Mesothelial cell of epicardium (in vitro differentiated cells): ENCODE measurements at places on chromosomes 3 and 15.

- peaks cover 20% of the 10 kb centered on the region for H3K36me3 ChIP-seq
- H3K4me1 ChIP-seq = peaks cover 15% of the 10 kb centered on the region
- no peak for DNase-seq
- H3K27me3 ChIP-seq = no peaks in the 10 kb centered on the region
These were observed 151.9 kb upstream of the ARL6 start for GRCh38 chr3:97612632-97613031.

DNA sequence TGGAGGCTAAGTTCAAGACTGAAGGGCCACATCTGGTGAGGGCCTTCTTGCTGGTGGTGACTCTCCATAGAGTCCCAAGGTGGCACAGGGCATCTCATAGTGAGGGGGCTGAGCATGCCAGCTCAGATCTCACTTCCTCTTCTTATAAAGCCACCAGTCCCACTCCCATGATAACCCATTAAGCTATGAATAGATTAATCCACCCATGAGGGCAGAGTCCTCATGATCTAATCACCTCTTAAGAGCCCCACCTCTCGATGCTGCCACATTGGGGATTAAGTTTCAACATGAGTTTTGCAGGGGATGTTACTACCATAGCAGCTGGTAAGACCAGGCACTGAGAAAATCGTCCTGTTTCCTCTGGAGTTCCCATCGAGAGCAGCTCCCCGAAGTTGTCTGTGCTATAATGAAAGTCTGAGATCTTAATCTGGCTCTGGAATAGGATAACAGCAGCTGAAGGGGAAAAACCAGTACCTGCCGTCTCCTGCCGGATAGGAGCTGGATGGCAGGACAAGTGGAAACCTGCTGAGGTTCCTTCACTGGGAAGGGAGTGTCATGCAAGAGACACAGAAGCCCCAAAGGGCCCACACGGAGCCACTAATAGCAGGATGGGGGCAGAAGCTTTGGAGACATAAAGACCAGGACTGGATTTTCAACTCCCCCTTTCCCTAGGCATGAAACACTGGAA lies 79.5 kb upstream of the EPHB3 start:
- no peak overlapping the region for H3K27ac ChIP-seq
- H3K4me1 ChIP-seq = peaks cover 5% of the 10 kb centered on the region
- DNase-seq = no peak
- H3K27me3 ChIP-seq = peaks cover 4% of the 10 kb centered on the region
- H3K4me3 ChIP-seq = no peak overlapping the region

DNA sequence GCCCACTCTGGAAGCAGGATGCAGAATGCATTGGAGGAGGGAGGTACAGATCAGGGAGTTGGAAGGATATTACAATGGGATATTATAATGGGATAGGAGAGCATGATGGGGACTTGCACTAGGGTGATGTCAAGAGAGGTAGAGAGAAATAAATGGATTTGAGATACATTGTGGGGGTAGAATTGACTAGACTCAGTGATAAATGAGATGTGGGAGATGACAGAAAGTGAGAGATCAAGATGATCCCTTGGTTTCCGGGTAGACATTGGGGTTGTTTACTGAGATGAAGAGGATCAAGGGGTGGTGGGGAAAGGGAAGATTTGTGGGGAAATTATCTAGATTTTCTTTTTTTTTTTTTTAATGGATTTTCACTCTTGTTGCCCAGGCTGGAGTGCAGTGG lies 42.7 kb downstream of the BFSP2 start:
- peaks cover 3% of the 10 kb centered on the region for H3K36me3 ChIP-seq
- no peak for DNase-seq
- H3K4me1 ChIP-seq = peaks cover 5% of the 10 kb centered on the region
- no peak overlapping the region for H3K27ac ChIP-seq
- H3K27me3 ChIP-seq = no peaks in the 10 kb centered on the region
- H3K4me3 ChIP-seq = no peak overlapping the region

GRCh38 chr3:184561913-184562877 lies 610 bp downstream of the EPHB3 start:
- peaks cover 48% of the 10 kb centered on the region for H3K4me1 ChIP-seq
- peak overlapping the region; percentile 94 for H3K4me3 ChIP-seq
- peak overlapping the region; percentile 88 for H3K27ac ChIP-seq
- H3K27me3 ChIP-seq = peaks cover 26% of the 10 kb centered on the region
- no peak for DNase-seq

DNA sequence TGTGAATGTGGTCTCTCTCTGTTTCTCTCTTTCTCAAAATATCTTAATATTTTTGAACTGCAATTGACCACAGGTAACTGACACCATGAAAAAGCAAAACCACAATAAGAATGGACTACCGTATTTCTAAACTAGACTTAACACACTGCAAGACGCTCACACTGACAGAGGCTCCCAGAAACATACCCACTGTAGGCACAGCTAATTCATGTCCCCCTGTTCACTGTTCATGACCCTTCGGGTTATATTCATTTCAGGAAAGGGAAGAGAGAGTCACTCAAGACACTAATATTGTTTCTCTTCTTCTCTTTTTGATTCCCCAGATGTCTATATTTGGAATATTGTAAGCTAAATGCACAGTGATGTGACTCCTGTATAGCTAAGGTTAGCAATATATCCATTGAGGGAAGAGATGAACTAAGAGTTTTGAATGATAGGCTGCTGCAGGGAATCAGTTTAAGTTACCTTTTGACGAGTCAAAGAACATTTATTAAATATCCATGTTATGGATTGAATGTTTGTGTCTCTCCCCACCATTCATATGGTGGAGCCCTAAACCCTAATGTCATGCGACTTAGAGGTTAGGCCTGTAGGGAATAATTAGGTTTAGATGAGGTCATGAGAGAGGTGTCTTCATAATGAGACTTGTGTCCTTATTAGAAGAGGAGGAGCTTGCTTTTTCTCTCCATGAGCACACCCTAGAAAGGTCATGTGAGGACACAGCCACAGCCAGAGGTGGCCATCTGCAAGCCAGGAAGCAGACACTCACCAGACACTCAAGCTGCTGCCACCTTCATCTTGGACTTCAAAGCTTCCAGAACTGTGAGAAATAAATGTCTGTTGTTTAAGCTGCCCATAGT lies 216.6 kb upstream of the GRM7 start:
- H3K4me3 ChIP-seq = no peak overlapping the region
- H3K4me1 ChIP-seq = no peaks in the 10 kb centered on the region
- H3K36me3 ChIP-seq = no peaks in the 10 kb centered on the region
- no peak for DNase-seq
